ENCODE measurements at places on chromosomes 16 and 17.
A peak's percentile ranks its signal among the peaks of the same experiment; 100 is the strongest.

- DNase-seq, result no peak
Observed at GRCh38 chr16:89266521-89267134, 49.1 kb downstream of the ZNF778 start.

DNA sequence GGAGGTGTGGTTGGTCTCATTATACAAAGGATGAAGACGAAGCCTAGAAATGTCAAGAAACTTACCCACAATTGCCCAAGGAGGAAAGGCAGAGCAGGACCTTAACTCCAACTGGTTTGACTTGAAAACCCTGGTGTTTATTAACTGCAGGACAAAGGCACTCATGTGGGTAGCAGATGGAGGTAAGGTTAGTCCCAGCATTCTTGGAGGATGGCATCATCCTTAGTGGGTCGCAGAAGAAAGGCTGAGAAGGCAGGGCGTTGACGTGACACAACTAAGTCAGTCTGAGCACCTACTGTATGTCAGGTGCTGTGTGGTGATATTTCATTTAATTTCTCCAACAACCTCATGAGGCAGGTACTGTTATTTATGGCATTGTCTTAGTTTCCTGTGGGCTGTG lies 101.3 kb downstream of the HAPSTR1 start:
- DNase-seq, result no peak

DNA sequence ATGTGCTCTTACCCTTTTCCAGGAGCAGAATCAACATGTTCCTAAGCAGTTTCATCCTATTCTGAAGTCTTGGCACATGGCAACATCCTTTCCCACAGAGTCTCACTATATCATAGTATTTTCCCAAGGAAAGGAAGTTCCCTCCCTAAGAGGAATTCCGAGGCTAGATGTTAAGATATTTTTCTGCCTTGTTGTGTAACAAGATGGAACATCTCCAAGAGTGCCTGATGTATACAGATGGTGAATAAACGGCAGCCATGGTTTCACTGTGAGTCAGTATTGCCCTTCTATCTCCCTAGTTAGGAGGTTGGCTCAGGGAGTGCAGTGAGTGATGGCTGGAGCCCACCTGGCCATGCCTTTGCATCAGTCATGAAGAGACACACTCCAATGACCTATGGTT lies 48.2 kb downstream of the SPACA3 start:
- no peak for DNase-seq

DNA sequence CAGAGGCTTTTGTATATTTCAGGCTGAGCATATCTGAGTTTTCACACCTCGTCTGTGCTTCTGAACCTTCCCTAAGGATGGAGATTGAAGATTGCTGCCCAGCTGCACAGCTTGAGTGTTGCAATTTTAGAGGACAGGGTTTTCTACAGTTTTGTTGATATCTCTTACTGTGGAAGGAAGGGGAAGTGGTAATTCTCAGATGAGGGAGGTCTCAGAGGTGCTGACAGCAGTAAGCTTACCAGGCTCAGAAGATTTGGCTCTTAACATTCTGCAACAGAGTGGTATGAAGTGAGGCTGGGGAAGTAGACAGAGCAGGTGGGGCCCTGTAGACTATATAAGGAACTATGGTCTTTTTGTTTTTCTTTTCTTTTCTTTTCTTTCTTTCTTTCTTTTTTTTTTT lies 45.8 kb upstream of the ARHGAP17 start:
- DNase-seq, result no peak

DNA sequence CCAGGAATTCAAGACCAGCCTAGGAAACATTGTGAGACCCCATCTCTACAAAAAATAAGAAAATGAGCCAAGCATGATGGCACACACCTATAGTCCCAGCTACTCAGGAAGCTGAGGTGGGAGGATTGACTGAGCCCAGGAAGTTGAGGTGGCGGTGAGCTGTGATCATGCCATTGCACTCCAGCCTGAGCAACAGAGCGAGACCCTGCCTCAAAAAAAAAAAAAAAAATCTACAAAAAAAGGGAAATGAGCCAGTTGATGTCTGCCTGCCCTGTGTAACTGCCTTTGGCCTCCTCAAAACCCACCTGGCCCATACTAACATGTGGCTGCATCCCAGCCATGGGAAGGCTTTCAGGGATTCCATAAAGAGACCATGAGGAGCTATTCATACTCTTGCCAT lies 4.5 kb downstream of the RANBP10 start:
- no peak for DNase-seq

DNA sequence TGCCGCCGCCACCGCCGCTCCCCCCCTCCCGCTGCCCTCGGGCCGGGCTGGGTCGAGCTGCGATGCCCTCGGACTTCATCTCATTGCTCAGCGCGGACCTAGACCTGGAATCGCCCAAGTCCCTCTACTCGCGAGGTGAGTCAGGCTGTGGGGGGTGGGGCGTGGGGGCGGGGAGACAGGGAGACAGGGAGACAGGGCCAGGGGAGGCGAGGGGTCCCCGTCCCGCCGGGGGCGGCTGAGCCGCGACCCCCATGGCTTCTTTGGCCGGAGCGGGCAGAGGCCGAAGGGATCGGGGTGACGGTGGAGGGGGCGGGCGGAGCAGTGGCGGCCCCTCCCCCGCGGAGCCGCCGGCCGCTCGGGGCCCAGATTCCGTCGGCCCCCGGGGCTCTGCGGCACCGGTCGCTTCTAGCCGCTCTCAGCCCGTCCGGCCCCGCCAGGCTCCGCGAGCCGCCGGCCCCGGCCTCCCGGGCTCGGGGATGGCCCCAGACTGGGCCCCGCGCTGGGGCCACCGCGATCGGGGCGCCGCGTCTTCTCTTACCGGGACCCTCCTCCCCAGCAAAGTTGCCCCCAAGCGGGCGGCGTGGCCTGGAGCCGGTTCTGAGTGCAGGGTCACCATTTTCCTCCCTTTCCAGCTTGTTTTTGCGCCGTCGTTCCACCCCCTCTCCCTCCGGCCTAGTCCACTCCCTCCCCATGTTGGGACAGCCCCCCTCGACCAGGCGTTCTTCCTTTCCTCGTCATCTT lies 644 bp downstream of the NFAT5 start:
- peak; percentile 26 for DNase-seq

GRCh38 chr16:10616756-10617640 lies 36.6 kb upstream of the EMP2 start:
- no peak for DNase-seq

GRCh38 chr17:36697903-36698530 lies 96.6 kb downstream of the MRM1 start:
- DNase-seq, result no peak

DNA sequence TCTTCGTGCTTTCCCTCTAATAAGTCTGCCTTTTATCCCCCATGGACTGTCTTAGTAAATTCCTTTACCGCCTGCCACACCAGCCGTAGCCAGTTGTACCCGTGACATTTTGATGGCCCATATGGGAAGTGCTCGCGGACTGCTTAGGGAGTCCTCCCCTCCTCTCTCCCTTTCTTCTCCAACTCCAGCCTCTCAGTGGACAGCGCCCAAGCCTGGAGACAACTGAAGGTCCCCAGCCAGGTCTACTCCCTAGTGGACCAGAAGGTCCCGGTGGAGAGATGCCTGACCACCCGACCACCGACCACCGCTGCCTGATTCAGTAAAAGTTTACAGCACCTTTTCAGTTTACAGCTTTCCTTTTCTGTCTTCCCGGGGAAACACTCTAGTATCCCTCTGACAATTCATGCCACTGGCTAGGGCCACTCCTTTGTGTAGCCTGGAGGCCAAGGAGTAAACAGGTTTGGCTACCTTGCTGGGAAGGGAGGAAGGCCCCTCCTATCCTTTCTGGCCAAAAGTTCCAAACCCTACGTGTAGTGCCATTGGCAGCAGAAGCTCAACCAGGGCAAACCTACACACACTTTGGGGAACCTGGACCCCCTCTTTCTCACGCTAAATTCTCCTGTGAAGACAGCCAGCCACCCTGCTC lies 18.0 kb downstream of the CTRB2 start:
- DNase-seq, result no peak

DNA sequence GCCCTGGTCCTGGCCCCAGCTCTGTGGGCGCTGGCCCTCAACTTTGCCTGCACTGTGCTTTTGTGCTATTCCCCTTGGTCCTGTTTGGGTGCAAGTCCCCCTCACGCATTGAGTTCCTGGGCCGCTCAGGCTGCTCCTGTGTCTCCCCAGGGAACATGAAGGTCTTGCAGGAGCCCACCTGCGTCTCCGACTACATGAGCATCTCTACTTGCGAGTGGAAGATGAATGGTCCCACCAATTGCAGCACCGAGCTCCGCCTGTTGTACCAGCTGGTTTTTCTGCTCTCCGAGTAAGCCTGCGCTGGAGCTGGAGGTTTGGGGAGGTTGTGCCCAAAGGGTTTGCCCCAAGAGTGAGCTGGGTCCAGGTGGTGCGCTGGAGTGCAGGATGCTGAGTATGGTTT lies 28.2 kb downstream of the IL4R start:
- no peak for DNase-seq

GRCh38 chr16:10675216-10675615 lies 19.5 kb downstream of the TEKT5 start:
- no peak for DNase-seq

DNA sequence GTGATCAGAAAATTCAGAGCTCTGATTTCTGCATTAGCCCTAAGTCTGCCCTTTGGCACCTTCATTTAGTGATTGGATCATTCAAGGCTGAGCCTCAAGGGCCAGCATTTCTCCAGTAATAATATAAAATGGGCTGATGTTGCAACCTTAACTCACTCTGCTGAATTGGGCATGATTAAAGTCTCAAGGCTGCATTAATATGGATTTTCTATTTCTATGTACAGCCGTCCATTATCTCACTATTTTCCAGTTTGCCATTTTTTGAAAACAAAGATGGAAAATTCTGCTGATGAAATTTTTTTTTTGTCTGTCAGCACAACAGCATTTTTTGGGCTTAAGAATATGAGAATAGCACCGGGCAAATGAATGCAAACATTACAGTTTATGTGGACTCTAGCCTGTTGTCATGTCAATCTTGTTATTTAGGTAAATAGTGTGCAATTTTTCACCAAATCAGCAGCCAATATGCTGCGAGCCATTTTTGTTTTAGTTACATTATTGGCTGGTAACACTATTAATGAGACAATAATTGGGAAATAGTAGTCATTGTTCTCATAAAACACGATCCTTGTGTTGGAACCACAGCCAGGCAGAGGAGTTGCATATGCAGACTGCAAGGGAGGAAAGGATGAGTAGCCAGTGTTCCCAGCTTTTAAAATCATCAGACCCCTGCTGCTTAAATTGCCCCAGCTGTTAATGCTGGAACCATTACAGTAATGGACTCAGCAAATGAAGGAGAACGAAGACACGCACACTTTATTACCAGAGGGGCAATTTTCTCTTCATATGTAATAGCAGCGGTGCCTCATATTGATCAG lies 10.5 kb downstream of the FTO start:
- no peak for DNase-seq

GRCh38 chr16:31138621-31139578 lies 3.4 kb upstream of the PRSS8 start:
- no peak for DNase-seq

DNA sequence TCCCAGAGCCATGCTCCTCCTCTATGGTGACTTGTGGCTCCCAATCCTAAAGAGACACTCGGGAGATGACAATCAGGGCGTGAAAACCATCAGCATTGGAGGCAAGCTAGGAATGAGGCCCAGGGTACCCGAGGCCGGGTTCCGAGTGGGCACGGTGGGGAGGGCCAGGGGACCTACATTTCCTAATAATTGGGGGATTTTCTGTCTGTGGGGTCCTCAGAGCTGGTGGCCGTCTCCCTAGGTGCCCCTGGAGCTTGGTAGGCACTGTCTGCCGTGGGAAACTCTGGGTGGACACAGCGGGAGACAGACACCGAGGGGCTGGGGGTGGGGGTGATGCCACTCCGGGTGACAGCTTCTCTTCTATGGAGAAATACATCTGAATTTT lies 312.5 kb upstream of the TNRC6C start:
- DNase-seq, result no peak

GRCh38 chr17:5225668-5226457 lies 8.8 kb downstream of the SCIMP start:
- no peak for DNase-seq

DNA sequence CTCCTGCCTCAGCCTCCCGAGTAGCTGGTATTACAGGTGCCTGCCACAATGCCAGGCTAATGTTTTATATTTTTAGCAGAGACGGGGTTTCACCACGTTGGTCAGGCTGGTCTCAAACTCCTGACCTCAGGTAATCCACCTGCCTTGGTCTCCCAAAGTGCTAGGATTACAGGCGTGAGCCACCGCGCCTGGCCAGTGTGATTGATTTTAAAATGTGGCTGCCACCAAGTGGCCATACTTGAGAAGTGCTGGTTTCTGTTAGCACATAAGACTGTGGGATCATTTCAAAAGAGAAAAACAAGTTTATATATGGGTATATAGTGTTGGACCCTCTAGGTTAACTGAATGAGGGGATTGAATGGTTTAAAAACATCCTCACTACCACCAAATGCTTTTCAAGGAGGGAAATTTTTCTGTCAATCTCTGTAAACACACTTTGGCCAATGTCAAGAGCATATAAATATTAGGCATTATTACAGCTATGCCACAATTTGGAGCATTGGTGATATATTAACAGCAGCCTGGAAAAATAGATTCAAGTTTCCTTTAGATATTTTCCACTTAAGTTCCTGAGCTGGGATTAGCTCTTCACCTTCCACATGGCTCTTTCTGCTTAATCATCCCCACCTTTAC lies 13.5 kb upstream of the DHRS13 start:
- no peak for DNase-seq

DNA sequence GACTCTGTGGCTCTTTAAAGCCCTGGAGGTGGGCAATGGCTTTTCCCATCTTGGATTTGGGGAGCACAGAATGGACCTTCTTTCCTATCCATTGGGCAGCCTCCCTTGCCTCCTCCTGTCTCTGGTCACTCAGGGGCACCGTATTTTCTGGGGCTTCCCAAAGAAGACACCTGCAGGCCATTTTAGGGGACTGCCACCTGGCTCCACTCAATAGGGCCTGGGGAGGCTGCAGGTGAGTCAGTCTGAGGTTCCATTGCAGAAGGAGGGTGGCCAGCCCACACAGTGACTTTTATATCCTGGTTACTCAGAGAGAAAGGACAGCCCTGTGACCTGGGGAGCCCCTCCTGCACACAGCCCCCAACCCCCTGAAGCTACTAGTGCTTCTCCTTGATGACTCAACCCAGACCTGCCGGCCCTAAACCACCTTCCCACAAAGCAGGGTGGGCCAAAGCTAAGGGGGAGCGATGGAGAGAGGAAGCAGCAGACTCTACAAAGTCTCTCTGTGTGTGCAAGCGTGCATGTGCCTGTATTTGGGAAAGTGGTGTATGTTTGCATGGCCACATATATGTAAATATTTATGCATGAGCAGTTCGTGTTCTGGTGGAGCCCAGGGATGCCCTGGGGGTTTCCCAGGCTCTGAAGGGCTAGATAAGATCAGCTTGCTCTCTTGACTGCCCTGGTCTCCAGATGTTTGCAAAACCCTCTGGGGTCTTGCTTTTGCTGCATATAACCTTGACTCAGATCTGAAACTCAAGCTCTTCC lies 5.0 kb downstream of the CX3CL1 start:
- DNase-seq, result peak; percentile 75

GRCh38 chr16:55778757-55779156 lies 54.1 kb downstream of the CES1 start:
- DNase-seq, result no peak

- DNase-seq, result no peak
Observed at GRCh38 chr17:35679007-35679682, 52.3 kb upstream of the RASL10B start.

GRCh38 chr17:28746611-28747050 lies 2.8 kb downstream of the TRAF4 start:
- no peak for DNase-seq

- DNase-seq, result no peak
Observed at GRCh38 chr17:37124821-37125173, 176.0 kb downstream of the AATF start.

GRCh38 chr17:67772679-67773078 lies 52.6 kb upstream of the BPTF start:
- DNase-seq, result no peak

Measured in GM12891 (cell line).